ENCODE measurements at places on chromosomes 3 and 15.
A peak's percentile ranks its signal among the peaks of the same experiment; 100 is the strongest.

DNA sequence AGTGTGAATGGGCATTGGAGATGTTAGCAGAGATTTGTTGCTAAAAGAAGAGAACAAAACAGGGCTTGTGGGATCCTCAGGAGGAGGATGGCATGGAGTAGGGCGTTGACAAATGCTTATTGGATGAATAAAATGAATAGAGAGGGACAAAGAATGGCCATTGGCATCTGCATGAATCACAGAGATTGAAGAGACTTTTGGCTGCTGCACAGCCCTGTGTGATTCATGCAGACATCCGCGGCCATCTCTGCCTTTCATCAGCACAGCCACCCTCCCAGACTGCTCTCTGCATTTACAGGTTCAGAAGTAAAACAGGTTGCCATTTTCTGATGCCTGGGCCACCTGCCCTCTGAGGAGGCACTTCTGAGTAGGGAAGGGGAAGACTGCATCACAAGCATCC, 397.9 kb downstream of the EPHB1 start:
- DNase-seq = peak; percentile 47

GRCh38 chr3:50229490-50229889, 6.5 kb upstream of the GNAI2 start:
- no peak for DNase-seq

DNA sequence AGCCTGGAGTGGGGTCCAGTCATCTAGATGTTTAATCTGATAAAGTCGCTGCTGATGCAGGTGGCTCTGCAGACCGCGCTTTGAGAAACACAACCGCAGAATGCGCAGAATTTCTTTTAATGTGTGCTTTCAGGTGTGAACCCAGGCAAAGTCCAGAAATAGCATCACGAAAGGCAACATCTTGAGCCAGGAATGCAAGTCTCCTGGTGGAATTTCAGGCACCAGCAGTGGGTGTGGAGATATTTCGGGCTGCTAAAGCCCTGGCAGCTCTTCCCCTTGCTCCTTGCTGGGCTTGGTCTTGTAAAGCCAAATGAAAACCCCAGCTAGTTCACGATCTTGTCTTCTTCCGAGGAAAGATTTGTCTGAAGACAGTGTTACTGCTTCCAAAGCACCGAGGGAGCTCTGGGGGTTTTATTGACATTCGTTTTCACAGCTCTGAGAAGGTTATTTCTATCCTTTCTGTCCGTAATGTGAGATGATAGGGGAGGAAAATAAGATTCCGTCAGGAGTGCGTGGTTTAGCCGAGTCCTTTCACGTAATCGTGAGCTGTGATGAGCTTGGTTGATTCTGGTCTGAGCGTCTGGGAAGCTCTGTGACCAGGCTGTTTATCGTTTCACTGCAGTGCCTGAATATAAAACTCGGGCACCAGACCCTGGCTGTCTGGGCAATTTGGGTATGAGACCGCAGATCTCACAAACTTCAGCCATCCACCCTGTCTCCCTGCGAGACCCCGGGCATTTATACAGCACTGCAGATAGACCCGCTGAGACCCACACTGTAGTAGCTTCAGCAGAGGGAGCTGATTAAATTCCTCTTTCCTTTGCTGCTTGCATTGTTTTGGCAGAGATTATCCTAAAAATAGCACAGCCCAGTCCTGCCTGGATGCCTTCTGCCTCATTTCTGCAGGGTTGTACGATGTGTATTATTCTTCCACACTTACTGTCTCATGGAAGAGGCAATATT, 67.0 kb upstream of the SLC25A26 start:
- no peak for DNase-seq

DNA sequence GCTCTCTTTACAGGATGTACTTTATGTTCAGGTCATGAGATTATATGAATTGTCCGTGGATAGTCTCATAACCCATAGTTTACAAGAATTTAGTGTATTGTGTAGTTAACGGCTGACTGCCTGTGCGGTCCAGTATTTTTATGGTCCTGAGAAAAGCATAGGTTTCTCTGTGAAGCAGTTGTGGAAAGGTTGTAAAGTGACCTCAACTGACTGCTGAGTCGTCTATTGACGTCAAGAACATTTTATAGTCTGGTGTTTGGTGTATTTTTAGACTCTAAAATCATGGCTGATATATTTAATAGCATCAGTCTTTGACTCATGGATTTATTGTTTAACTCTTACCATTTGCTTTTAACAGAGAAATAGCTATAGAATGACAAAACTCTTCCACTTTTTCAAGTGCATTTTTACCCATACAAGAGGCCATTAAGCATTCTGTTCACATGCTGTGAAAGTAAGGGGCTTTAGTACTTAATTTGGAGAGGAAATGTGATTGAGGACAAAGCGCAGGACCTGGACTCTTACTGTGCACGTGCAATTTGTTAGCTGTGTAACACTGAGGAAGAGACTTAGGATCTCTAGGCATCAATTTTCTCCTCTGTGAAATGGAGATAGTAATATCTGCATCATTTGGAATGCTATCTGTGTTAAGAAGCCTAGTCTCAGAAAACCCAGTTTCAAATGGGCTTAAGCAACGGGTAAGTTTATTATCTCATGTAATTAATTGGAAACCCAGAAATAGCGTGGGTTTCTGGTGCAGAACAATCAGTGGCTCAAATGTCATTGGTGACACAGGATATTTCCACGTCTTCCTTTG, 240.8 kb downstream of the NFKBIZ start:
- no peak for DNase-seq

DNA sequence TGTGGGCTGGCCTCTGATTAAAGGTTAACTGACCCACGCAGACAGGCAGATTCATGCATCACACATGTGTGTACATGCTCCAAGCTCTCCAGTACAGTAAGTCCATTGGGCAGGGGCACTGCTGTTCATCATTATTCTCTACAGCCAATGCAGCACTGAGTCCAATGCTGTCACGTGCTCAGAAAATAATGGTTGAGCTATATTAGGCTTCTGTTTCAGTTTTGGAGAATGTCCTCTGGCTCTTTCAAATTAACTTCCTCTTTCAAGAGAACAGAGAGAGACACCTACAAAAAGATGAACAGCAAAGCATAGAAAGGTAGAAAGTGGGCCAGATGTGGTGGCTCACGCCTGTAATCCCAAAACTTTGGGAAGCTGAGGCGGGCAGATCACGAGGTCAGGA, 202.6 kb downstream of the MEX3B start:
- DNase-seq = no peak

DNA sequence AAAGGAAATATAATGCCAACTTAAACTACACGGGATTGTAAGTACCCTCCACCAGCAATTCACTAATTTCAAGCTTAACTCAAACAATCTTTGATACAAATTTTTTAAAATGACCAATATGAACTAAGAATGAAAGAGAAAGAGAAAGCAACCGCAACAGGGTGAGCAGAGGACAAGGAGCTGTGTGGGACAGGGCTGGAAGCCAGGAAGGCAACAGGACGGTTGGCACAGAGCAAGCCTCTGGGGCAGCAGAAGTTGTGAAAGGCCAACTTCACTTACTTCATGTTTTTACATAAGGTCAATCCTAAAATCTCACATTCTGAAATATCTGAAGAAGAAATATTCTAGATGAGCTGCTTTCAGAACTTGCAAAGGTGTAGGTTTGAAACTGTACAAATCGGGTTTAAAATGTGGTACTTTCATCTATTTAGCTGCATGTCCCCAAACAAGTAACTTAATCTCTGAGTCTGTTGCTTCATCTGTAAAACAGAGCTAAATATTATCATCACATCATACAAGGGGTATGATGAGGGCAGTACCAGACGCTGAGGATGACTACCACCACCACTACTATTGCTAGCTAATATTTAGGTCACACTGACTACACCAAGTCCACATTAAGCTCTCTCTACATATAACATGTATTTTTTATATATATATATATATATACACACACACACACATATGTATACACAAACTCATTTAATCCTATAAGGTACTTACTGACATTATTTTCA, 101.7 kb downstream of the IGSF11 start:
- DNase-seq = no peak

GRCh38 chr3:151580591-151580990, 119.7 kb upstream of the IGSF10 start:
- DNase-seq = peak; percentile 59

DNA sequence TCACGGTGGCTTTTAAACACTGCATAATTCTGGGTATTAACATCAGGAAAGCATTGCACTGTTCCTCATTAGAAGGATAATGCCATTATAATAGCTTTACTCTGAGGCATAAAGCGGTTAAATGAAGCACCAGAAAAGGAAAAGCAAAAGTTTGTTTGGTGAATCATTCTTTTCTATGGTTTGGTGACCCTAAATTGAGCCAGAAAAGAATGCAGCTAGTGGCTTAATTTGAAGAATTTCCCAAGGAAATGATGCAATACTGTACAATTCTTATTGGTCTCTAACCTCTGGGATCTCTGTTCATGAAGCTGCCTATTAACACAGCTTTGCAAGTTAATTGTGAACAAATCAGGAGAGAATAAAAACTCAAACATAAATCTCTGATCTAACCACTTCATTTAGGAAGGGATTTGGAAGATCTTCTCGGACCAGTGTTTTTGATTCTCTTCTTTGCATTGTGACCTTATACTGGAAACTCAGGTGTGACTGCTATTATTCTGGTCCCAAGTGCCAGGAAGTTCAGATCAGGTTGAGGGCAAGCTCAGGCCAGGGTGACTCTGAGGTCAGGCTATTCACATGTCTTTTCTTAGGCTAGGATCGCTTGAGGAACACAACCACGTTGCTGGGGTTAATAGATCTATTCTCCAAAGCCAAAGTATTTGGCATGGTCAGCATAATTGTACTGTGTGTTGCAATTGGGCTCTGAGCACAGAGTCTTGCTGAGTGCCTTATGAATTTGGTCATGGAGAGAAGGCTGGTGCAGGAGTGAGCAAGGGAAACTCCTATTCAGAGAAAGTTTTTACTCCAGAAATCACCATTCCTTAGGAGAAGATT, 11.3 kb upstream of the DLG1 start:
- peak; percentile 96 for DNase-seq

DNA sequence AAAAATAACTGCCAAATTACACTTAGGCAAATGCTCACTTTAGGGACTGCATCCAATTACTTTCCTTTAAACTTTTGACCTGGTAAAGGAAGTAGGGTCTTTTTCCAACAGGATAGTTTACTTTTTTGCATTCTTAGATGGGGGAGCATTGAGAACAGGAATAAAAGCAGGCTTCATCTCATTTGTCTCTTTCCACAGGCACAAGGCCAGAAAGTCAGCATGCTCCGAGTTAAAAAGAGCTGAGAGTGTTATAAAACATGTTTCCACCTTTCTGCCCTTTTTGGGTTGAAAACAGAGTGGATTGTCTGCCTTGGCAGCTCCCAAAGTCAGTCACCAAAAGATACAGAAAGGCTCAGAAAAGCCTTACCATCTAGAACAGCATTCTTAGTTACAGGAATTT, 404.9 kb upstream of the ALCAM start:
- DNase-seq = no peak

- no peak for DNase-seq
These were observed 22.6 kb upstream of the BDH1 start for GRCh38 chr3:197578376-197578775.

- DNase-seq = peak; percentile 92
These were observed 12.8 kb upstream of the CSRNP1 start for GRCh38 chr3:39166134-39166710.

GRCh38 chr3:66889750-66890494, 108.2 kb upstream of the KBTBD8 start:
- DNase-seq = peak; percentile 4

- DNase-seq = peak; percentile 77
These were observed at the start of gene RFTN1 for GRCh38 chr3:16513141-16514020. Gene RFTN1 (minus strand): TSS chr3:16513699. CDS start chr3:16493869, 19,830 bp downstream.
